AML-193 (cell line): ENCODE measurements at places on chromosomes 6 and 20.

- no peak for DNase-seq
Observed at GRCh38 chr6:72913797-72914196, 291.9 kb downstream of the KCNQ5 start.

- DNase-seq = no peak
Observed at GRCh38 chr20:60659240-60659639, 592.8 kb upstream of the CDH4 start.

- DNase-seq = no peak
Observed at GRCh38 chr6:23754197-23754596, 371.8 kb upstream of the NRSN1 start.

- no peak for DNase-seq
Observed at GRCh38 chr6:18254793-18255192, 9.5 kb downstream of the DEK start.

DNA sequence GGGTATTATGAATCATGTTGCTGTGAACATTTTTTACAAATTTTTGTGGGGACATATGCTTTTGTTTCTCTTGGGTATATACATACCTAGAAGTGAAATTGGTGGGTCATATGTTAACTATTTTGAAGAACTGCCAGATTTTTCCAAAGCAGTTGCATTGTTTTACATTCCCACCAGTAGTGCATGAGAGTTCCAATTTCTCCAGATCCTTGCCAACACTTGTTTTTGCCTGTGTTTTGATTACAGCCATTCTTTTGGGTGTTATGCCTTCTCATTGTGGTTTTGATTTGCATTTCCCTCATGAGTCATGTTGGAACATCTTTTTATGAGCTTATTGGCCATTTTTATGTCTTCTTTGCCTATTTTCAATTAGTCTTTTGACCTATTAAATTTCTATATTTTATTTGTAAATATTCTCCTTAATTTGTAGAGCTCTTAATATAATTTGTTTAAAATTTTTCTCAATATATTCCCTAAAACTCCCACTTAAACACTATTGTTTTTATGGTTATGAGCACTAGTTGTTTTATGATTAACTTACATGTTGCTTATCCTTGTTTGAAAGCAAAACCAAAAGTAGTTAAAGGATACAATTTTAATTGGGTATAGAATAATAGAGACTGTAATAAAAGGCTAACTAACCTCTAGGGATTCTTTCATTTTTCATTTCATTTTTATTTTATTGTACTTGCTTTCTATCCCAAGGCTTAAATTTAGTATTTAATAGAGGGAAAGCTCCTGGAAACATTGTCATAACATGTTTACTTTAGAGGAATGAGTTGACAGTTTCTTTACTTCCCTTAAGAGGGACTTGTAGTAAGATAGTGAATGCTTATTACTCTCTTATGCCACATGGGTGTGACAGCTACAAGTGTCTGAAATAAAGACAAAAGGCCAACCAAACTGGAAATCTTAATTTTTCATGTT, 5.5 kb downstream of the UBR2 start:
- peak; percentile 66 for DNase-seq

DNA sequence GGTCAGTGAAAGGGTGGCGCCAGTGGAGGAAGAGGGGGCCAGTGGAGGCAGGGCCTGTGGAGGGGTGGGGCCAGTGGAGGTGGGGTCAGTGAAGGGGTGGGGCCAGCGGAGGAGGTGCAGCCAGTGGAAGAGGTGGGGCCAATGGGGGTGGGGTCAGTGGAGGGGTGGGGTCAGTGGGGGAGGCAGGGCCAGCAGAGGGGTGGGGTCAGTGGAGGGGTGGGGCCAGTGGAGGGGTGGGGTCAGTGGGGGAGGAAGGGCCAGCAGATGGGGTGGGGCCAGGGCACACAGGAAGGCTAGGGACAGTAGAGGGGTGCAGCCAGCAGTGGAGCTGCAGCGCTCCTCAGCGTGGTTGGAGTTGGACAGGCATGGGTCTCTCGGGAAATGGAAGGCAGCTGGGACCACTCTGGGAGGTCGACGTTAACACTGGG, 18.7 kb downstream of the ADRM1 start:
- DNase-seq = no peak

- no peak for DNase-seq
Observed at GRCh38 chr6:79403086-79403485, 134.1 kb downstream of the LCA5 start.

GRCh38 chr6:513961-514360, 122.4 kb downstream of the IRF4 start:
- DNase-seq = no peak

GRCh38 chr20:24046888-24047287, 58.3 kb upstream of the GGTLC1 start:
- no peak for DNase-seq

DNA sequence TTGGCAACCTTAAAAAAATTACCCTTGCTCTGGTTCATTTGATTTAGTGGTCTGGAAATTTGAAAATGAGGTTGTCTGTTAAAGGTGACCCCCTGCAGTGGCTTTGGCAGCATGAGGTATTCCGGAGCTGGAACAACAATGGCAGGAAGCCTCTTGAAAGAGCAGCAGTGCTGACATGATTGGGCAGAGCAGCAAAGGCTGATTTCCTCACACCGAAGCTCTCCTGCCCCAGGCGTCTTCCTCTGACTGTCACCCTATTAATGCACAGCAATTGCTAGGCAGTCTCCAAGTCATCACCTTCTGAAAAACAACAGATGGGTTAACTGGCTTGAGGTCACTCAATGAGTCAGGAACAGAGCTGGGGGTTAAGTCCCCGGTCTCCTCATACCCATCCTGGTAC, 241.8 kb upstream of the MMS22L start:
- no peak for DNase-seq

DNA sequence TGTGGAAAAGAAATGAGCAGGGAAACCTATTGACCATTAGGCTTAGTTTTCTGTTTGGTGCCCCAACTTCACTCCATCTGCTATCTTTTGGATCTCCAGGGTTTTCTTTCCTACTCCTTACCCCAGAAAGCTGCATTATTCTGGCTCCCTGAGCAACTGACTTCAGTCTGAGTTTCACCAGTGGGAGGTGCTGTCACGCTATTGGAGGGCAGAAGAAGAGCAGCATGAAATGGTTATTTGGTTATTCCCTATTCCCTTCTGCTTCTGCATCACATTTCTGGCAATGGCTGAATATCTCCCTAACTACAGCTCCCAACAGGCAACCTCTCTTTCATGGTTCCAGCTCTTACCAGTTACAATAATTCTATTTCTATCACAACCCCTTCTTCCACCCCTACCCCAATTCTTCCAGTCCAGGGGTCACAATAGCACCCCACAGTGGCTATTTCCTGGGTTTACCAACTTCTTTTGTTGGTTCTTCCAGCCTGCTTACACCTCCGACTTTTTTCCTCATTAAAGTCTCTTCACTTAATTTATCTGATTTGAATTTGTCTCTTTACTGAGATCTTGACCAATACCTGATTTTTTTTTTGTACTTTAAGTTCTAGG, 311.5 kb downstream of the PLCB1 start:
- DNase-seq = no peak
